ENCODE measurements at places on chromosomes 4 and X.

GRCh38 chrX:129092242-129092641 lies 431.0 kb downstream of the SMARCA1 start:
- DNase-seq, result no peak

GRCh38 chrX:101417981-101418841 lies 10.2 kb downstream of the HNRNPH2 start:
- DNase-seq, result no peak

DNA sequence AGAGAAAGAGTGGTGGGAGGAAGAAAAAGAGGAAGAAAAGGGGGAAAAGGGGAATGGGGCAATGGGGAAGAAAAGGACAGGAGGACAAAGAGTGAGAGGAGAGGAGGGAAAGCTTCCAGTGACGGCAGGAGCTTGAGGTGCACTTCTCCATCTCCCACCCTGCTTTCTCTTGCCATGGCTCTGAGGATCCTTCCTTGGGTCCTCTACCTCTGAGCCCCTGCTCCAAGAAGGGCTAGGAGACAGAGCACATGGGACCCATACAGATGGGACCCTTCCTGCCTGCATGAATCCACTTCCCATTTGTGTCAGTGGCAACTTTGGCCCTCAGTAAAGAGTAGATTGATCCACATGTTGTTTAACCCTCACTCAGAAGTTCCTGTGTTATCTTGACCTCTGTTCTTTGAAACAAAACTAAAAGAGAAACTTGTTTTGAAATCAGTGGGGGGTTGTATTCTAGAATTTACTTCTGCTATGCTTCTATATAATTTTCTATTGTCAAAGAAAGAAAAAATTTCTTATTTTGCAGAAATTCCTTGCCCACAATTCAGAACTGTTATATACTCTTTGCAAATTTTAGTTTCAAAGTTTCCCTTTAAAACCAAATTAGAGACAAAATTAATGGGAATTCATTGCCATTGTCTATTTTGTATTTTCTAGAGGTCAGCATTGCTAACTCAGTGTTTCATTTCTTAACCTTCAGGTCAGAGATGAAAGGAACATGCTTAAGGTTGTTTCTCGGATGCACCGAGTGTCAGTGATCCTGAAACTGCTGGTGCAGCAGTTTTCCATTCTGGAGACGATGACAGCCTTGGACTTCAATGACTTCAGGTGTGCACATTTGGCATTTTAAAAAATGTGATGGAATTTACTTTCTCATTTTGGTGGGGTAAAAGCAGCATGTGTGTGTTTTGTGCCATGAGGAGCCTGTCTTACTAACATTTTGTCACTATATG lies 5.0 kb downstream of the TDO2 start:
- no peak for DNase-seq

- no peak for DNase-seq
These were observed 68.4 kb upstream of the SCML1 start for GRCh38 chrX:17668929-17669328.

- no peak for DNase-seq
These were observed 151.4 kb upstream of the STX18 start for GRCh38 chr4:4693258-4693657.

- DNase-seq, result no peak
These were observed 7.6 kb upstream of the NKX1-1 start for GRCh38 chr4:1413687-1414479.

DNA sequence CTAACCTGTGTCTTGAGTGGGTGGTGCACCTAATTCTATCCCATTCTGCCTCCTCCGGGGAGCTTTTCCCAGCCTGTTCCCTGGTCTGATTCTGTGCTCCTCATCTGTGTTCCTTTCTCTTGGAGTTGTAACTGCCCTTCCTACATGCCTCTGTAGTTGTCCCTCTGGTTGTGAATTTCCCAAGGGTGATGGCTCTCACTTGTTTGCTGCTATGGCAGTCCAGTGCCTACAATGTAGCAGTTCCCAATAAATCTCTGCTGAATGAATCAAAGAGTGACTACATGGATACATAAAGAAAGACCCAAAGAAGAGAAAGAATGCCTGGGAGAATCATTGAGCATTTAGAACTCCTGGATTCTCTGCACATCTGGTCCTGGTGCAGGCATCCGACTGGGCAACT lies 141.6 kb downstream of the HS3ST1 start:
- DNase-seq, result no peak

- DNase-seq, result no peak
These were observed 1373.1 kb downstream of the STIM2 start for GRCh38 chr4:28233724-28234123.

DNA sequence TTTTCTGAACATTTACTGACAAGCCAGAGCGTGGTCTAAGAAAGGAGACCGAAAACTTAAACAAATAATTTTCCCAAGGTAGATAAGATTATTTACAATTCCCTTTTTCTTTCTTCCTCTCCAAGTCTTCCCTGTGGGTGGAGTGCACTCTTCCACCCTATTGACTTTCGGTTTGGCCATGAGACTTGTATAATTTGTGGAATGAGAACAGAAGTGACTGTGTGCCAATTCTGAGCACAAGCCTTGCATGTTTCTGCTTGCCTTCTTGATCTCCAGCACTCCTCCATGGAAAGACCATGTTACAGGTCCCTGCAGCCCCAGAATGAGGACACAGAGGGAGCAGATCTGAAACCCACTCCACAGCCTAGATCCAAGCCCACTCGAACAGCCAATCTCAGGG lies 150.0 kb upstream of the HPGD start:
- no peak for DNase-seq

DNA sequence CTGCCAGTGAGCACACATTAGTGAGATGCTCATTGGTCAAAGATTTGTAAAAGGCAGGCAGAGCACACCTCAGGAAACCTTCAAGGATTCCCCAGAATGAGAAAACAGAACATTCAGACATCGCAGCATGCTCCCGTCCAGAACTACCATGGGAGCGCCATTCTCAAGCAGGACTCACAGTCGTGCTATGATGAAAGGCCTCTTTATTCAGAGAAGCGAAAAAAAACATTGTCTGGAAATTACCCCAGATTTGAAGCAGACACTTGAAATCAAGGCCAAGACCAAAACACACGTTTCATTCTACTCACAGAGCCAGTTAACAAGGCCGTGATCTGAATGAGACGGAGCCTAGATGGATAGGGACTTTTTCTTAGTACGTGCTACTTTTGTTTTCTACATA lies 961.8 kb upstream of the TENM3 start:
- DNase-seq, result no peak

- DNase-seq, result no peak
These were observed 1.1 kb downstream of the TAFAZZIN start for GRCh38 chrX:154412468-154412867.

DNA sequence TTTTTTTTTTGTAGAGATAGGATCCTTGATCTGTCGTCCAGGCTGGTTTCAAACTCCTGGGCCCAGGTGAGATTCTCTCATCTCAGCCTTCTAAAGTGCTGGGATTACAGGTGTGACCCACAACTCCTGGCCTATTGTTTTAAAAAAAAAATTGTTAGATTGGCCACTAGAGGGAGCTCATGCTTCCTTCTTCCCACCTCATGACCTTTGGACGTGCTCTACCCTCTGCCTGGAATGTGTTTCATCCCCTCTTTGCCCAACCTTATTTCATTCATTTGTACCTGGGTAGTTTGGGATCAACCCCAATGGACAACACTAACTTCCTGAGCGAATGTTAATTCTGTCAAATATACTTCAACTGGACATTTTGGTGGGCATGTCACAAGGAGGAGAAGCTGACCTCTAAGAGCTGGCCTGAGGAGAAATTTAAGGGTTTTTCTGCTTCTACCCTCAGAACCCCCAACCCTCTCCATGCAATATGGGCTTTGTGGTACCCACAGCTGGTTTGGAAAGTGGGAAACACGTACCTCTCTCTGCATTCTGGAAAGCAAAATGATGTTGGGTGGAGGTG lies 6.4 kb downstream of the PPEF2 start:
- no peak for DNase-seq

GRCh38 chrX:96449191-96449590 lies 235.5 kb upstream of the DIAPH2 start:
- no peak for DNase-seq
